Stimulated activated CD8-positive, alpha-beta memory T cell treated with anti-CD3 and anti-CD28 coated beads, Interleukin-7, amount 100 ng/mL, for 1 hour (primary cell): ENCODE measurements at places on chromosomes 13 and 19.

GRCh38 chr19:30652751-30653150 is 280.6 kb downstream of the ZNF536 start:
- no peak for DNase-seq

DNA sequence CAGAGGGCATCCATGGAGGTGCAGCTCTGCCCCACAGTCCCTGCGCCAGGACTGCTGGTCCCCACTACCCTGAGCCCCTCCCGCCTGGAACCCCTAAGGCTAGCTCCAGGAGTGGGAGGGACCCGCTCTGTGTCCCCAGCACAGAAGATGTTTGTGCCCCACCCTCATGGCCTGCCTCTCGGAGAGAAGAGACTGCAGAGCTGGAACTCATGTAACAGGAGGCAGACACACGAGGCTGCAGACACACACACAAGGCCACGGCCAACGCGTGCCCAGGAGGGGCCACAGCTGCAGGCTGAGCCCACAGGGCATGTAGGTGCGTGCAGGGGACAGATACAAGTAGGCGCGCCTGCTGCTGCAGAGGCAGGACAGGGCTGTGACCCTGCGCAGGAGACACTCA is 10.4 kb upstream of the TMEM86B start:
- no peak for DNase-seq

GRCh38 chr13:101451641-101452040 is 834 bp upstream of the ITGBL1 start:
- DNase-seq = no peak

GRCh38 chr19:32555786-32556185 is 25.2 kb upstream of the PDCD5 start:
- DNase-seq = no peak

GRCh38 chr13:100789481-100789880 is 114.9 kb upstream of the TMTC4 start:
- DNase-seq = no peak

GRCh38 chr13:61935710-61936109 is 520.1 kb upstream of the PCDH20 start:
- no peak for DNase-seq

DNA sequence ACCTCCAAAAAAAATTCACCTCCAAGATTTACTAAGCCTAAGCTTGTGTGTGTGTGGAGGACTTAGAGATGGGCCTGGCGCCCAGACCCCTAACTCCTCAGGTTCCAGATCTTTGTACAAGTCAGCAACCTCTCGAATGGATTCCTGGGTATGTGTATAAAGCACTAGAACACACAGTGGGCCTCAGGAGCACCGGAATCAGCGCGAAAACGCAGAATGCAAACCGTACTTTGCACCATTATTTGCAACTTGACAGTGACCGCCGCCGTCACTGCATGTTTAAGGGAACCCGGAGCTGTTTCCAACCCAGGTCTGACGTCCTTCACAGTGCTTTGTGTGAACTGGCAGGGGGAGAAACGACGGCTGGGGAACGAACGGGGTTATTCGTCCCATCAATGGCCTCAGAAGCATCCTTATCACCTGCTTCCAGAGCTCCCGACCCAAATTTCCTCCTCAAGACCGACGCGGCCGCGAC is 688 bp downstream of the ZNF606 start:
- DNase-seq = no peak

DNA sequence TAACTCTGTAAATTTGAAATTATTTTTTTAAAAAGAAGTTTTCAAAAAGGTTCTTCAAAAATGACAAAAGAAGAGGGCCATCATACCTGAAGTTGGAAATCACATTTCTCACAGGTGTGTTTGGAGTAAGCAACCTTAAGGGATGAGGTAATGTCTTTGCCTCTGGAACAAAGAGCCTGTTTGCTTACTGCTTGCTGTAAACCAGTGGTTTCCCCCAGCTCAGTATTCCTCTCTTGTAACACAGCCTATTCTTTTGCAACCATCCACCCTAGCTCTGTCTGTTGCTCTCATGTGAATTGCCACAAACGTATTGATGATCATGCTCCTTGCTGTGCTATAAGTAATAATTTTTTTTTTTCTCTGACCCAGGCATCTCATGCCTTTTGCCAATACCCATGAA is 38.1 kb downstream of the UCHL3 start:
- no peak for DNase-seq
